ENCODE measurements at places on chromosomes 6 and 20.

DNA sequence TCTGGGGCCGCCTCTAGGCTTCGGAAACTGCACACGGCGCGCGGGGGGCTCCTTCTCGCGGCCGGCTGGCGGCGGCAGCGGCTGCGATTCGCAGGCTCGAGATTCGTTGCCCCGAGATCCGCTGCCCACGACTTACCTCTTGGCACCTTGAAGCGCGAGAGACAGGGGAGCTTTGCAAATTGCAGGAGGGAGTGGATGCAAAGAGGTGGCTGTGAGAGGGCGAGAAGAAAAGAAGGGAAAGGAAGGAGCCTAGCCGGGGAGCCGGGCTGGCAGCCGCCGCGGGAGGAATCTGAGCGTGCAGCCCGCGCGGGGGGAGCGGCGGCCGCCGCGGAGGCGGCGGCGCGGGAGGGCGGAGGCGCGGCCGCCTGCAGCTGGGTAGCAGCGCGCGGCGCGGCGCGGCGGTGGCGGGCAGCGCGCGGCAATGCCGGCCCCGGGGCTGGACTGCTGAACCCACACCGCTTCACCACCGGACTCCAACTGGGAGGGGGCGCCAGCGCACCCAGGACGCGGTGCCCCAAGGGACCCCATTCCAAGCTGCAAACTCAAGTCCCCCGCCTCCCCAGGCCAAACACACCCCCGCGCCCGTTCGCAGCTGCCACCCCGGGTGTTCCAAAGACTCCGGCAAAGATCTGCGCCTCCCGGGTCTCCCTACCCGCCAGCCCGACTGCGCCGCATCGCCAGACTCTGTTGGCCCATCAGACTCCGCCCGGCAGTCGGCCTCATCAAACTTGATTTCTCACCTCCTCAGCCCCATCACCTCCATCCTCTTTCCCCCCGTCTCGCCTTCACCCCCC is 44.2 kb upstream of the SUPT3H start:
- peak; percentile 72 for DNase-seq

GRCh38 chr20:536426-537010 is 7.1 kb downstream of the CSNK2A1 start:
- no peak for DNase-seq

- peak; percentile 39 for DNase-seq
Observed at GRCh38 chr6:41039060-41039998, at the start of gene UNC5CL. Gene UNC5CL (minus strand): TSS chr6:41039221. CDS start chr6:41035074, 4,147 bp downstream.

DNA sequence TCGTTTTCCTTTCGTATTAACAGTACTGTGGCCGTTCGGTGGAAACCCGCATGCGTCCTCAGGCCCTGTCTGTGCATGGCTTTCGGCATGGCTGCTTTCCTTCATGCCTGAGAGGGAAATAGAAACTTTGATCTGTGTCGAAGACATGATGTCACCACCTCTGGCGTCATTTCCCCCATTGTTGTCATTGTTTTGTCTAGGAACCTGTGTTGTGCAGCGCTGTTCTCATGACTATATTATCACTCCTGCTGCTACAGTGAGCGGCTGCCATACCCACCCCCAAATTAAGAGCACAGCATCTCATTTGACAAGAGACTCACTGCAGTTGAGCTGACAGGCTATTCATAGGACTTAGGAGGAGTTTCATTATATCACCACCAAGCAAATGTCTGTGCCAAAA is 172.3 kb downstream of the TMEM242 start:
- no peak for DNase-seq

DNA sequence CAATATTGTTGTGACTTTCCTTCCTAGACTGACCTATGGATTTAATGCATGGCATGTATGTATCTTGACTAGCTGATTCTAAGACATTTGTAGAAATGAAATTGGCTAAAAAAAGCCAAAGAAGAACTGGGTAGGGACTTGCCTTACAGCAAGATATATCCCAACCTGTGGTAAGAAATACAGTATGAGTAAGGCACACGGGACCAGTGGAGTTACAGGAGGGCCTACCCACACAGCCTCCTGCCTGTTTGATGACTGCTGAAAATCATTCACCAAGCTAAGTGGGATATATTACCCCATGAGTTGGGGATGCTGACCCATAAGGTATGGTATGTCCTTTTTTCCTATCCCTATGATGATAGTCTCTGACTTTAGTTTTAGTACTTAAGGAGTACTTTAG is 112.2 kb downstream of the INSM1 start:
- no peak for DNase-seq

DNA sequence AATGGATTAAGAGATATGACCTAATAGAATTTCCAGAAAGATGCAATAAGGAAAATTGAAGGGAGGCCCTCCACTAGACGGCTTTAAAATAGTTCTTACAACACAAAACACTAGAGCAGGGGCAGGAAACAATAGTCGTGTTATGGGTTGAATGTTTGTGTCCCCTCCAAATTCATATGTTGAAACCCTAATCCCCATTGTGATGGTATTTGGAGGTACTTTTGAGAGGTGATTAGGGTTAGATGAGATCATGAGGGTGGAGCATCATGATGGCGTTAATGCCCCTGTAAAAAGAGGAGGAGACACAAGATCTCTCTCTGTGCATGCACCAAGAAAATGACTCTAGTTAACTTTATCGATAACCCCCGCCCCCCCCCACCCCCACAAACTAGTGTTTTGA is 104.0 kb upstream of the HMGN3 start:
- no peak for DNase-seq

- DNase-seq = no peak
Observed at GRCh38 chr20:6908673-6909072, 141.2 kb downstream of the BMP2 start.

DNA sequence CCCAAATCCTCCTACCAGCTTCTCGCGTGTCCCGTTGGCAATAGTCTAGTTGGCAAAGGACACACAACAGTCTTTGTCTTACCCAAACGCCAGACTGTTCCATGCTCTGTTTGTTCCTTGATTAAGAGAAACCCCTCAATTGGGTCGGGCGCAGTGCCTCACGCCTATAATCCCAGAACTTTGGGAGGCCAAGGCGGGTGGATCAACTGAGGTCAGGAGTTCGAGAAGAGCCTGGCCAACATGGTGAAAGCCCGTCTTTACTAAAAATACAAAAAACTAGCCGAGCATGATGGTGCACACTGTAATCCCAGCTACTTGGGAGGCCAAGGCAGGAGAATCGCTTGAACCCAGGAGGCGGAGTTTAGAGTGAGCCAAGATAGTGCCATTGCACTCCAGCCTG is 153.7 kb downstream of the GRM4 start:
- DNase-seq = no peak

GRCh38 chr6:48959251-48960060 is 503.6 kb downstream of the MMUT start:
- no peak for DNase-seq

- peak; percentile 23 for DNase-seq
Observed at GRCh38 chr6:1535295-1535694, 74.4 kb upstream of the FOXC1 start.

DNA sequence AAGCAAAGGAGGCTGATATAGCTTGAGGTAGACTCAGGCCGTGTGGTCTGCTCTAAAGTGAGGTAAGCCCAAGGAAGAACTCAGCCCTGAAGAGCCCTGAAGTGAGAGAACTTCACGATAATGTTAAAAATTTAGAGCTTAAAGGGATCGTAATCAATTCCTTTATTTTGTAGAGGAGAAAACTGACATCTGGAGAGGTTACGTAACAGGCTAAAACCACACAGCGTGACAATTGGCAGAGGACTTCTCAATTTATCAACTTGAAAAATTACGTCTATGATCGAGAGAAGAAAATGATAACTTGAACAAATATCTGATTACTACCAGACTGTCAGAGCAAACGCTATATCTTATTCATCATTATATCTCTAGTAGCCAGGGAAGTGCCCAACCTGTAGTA is 121.8 kb upstream of the FOXO3 start:
- DNase-seq = no peak

DNA sequence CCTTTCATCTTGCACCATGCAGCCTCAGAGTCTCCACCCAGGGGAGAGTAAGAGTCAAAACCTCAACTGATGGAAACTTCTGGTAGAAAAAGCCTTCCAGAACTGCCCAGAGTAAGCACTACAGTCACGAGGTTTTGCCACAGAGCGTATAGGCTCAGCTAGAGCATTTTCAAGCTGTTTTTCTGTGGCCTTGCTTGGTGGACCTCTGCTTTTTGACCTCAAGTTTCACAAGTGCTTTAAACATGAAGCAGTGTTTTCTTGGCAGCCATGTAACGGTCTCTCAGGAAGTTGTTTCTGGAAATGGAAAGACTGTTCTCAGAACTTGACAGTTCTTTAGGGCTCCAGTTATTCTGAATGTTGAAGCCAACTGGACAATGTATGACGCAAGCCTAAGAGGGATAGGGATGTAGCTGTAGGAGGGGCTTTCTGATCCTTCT is 146.5 kb downstream of the ZDHHC14 start:
- no peak for DNase-seq

DNA sequence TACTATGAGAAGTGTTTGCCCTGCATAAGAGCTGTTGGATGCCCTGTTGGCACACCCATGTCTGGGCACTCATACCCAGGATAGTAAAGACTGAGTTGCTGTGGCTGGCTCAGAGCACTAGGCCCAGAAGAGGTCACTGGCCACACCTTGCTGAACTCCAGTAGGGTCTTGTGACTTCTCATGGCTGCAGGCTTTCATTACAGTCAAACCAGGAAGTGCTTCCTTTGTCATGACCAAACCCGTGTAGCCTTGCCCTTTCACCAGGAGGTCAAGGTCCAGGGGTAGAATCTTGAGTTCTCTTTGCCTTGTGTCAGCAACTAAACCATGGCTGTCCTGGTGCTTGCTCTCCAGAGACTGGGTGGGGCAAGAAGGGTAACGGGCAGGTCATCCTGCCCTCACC is 49.5 kb downstream of the CD164 start:
- no peak for DNase-seq

DNA sequence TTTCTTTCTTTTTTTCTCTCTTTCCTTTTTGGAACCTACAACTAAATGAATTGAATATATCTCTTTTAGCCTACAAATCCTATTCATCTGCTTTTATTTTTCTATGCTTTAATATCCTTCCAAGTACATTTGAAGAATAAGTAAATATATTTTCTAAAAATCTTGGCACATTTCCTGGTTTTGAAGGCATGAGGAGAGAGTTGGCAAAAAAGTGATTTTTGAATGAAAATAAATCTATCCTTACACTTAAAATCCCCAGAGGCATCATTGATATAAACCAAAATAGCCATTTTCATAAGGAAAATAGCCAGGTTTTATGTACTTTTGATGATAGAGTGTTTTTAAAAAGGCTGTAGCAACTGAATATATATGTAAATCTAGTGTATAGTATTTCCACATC is 69.0 kb downstream of the SAMD5 start:
- DNase-seq = no peak

- peak; percentile 86 for DNase-seq
Observed at GRCh38 chr6:81450180-81450579, 302.3 kb downstream of the TENT5A start.

- DNase-seq = peak; percentile 58
Observed at GRCh38 chr6:156767603-156768467, 9.3 kb upstream of the ARID1B start.

DNA sequence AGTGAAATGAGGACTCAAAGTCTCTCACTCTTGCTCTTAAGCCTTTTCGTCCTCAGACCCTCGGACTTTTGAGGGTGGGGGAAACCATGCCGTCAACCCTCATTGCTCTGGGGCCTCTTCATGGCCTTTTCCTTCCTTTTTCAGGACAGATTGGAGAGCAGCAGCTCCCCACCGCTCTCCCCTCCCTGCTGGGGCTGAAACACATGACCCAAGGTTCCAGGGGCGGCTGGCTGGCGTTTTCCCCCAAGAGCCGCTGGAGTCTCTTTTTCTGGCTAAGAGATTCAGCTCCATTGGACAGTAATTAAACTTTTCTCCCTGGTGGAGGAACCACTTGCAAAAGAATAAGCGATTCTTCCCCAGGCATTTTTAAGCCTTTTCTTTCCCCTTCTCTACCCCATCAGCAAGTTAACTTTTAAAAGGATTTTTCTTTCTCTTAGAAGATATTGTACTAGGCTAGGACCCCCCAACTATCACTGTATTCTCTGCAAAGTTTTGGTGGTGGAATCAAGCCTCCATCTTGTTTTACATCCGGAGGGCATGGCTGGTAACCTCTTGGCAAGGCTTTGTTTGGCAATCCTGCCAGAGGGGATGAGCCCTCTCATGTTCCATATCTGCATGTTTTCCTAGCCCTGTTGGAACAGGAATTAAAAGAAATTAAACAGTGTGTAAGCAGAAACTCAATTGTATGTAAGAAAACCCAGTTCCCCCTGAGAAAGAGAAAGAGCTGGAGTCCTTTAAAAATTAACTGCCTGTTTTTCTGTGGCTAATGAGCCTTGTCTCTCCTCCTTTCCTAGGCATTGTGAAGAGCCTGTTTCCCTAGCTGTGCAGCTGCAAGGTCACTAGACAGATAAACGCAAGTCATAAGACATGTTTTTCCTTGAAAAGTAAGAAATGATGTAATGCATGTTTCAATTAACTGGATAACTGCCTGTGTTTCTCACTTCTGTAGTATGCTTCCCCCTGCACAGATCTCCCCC is 100.8 kb upstream of the GPR6 start:
- no peak for DNase-seq

DNA sequence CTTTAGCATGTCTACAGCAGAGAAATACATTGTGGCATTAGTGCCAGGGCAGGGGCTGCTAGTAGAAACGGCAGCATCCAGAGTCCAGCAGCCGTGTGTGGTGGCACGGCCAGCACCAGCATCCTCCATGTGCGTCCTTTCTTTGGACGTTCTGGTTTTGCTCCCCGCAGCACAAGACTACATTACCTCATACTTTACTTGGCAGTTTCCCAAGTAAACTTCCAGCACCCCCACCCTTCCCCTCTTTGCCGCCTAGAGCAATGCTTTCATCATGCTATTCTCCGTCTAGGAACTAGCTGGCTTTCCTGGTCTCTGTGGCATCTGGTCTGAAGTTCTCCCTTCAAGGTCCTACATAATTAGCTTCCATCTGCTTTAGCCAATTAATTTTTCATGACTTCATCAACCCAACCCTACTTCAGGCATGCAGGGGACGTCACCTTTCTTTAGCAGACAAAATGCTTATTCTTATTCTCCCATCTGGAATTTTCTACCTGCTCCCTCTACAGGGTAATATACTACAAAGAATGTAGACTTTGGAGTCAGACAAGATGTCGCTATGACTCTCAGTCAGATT is 67.6 kb downstream of the BLOC1S5 start:
- DNase-seq = peak; percentile 64

- DNase-seq = no peak
Observed at GRCh38 chr20:14824996-14825395, 487.6 kb upstream of the FLRT3 start.

- peak; percentile 65 for DNase-seq
Observed at GRCh38 chr6:26329763-26330511, 35.1 kb upstream of the BTN3A2 start.
